ENCODE measurements at places on chromosomes 5 and 9. TPM values are rescaled to one million over a fixed set of nuclear protein-coding genes. Genes with fewer than 3 reads are reported as not detected.

Gene PRUNE2
- 357 TPM for total RNA-seq

Gene ECM2
- 27.6 TPM for total RNA-seq

Gene PAPPA
- total RNA-seq = 9.9 TPM

Gene SOX30
- 0.23 TPM for total RNA-seq

Gene SH3RF2
- total RNA-seq = 2.1 TPM

Gene CARD6
- total RNA-seq = 14.9 TPM

Gene FBLL1
- not detected for total RNA-seq

Gene LIFR
- total RNA-seq = 75.0 TPM

Gene ELAVL2
- total RNA-seq = 0.05 TPM

Gene PALM2AKAP2
- total RNA-seq = 101 TPM

Gene MOB3B
- 3.2 TPM for total RNA-seq

All from posterior vena cava (tissue), 2 donors.